Left cardiac atrium (tissue), 4 donors: ENCODE measurements at places on chromosomes 4 and X. TPM values are rescaled to one million over a fixed set of nuclear protein-coding genes. Genes with fewer than 3 reads are reported as not detected.

Gene GLOD5
- not detected for total RNA-seq

Gene STBD1
- 27.2 TPM for total RNA-seq

Gene SSX4
- not detected for total RNA-seq

Gene SLC26A1
- total RNA-seq, result 0.27 TPM

Gene UBQLN2
- total RNA-seq, result 27.9 TPM

Gene TRAM1L1
- 0.91 TPM for total RNA-seq

Gene AVPR2
- 3.8 TPM for total RNA-seq

Gene HAND2
- 75.1 TPM for total RNA-seq

Gene NLRP2B
- not detected for total RNA-seq

Gene GATA1
- total RNA-seq, result not detected

Gene MAGEB1
- not detected for total RNA-seq

Gene MBNL3
- 112 TPM for total RNA-seq

Gene GPRASP3
- 4.8 TPM for total RNA-seq

Gene ETNPPL
- total RNA-seq, result 12.6 TPM

Gene STAG2
- total RNA-seq, result 34.6 TPM

Gene DUX4
- not detected for total RNA-seq
